ENCODE measurements at places on chromosomes 3 and 15.

DNA sequence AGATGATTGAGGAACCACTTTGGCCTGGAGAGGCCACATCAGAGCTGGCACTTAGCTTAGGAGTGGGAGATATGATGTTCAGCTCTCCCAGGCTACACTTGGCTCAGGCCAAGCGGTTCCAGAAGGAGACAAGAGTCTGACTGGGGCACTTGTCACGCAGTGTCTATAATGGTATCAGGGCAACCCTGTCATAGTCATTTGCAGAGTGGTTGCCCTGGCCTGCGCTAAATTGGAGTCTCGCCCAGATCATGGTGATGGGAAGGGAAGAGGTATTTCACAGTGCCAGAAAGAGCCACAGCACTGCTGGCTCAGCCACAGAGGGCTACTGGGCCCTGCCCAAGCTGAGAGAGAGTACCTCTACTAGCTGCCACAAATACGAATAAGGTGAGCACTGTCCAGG, 186.9 kb upstream of the CRBN start:
- DNase-seq: no peak

DNA sequence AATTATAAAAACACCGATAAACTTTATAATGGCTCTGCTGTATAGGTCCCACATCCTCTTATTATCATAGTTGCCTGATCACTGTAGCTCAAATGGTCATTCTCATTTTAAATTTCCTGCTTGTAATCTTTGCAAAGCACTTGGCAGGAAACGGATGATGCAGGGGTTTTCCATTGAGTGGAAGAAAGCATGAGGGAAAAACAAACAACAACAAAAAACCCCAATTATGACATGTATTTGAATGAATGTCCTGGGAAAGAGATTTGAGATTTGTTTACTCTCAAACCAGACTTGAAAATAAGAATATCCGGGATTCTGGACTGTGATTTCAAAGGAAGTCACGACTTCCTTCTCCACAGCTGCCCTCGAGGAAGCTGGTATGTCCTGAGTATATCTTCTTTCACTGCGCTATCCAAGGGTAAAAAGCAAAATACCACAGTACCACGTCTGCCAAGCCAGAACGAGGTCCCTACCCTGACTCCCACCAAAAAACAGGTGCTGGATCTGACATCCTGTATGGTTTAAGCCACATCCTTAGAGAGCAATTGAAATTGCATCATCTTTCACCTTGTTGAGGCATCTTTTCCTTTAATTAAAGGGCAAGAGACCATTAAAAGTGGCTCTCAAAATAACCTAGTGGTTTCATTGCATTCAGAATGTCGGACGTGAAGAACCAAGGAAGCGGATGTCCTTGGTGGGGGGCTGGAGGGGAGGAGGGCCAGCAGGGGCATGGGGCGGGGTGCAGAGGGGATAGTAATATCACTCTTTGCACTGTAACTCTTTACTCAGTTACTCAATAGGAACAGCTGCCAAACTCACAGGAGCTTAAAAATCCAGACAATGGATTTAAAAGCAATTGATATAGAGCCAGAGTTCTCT, 13.5 kb upstream of the TIPIN start:
- peak; percentile 19 for DNase-seq

- no peak for DNase-seq
Observed at GRCh38 chr3:22907161-22907780, 295.9 kb upstream of the UBE2E2 start.

DNA sequence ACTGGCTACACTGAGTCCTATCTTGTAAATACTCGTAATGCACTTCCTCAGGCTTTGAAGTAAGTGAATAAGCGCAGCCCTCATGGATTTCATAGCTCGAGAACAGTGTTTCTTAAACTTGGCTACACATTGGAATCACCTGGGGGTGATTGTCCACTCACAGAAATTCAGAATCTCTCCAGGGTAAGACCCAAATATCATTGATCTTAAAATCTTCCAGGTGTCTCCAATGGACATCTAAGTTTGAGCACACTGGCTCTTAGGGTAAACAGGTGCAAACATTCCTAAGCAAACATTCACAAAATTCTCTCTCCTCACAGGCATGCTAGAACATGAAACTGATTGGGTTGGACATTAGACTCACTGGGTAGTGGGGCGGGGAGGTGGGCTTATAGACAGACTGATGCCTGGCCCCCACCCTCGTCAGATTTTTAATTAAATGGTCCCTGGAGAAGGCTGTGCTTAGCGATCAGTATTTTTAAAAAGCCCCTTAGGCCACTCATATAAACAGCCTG, 279.7 kb upstream of the TBL1XR1 start:
- DNase-seq: no peak

- DNase-seq: peak; percentile 10
Observed at GRCh38 chr15:70376929-70377691, 279.4 kb upstream of the TLE3 start.

Data from SIG-M5 (cell line).